ENCODE measurements at places on chromosomes 2 and 18.

DNA sequence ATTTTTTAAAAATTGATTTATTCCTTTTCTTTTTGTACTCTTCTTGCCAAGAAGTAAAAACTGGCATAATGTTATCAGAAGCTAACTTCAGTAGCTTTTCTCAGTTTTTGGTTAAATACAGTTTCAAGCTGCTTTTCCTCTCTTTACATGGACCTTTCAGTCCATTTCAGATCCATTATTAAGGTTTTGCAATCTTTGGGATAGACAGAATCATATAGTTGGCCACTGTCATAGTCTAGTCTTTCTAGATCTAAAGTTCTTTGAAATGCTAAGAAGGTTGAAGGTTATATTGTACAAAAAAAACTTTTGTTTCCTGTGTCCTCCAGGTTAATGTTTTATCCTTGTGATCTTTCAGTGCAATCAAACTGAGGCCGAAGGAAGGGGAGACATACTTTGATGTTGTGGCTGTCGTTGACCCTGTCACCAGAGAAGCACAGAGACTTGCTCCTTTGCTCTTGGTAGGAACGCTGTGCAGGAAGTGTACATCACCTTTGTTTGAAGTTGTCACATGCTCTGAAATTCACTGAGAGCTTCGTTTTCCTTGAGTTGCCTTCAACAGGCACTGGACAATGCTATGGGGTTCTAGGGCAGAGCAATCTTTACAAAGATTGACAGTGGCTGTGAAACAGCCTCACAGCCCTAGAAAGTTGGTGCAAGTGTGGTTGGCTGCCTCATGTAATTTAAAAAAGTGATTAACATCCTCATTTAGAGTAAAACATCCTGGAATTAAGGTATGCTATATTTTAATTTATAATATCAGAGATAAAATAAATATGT lies 79.1 kb downstream of the UGGT1 start:
- no peak for DNase-seq

DNA sequence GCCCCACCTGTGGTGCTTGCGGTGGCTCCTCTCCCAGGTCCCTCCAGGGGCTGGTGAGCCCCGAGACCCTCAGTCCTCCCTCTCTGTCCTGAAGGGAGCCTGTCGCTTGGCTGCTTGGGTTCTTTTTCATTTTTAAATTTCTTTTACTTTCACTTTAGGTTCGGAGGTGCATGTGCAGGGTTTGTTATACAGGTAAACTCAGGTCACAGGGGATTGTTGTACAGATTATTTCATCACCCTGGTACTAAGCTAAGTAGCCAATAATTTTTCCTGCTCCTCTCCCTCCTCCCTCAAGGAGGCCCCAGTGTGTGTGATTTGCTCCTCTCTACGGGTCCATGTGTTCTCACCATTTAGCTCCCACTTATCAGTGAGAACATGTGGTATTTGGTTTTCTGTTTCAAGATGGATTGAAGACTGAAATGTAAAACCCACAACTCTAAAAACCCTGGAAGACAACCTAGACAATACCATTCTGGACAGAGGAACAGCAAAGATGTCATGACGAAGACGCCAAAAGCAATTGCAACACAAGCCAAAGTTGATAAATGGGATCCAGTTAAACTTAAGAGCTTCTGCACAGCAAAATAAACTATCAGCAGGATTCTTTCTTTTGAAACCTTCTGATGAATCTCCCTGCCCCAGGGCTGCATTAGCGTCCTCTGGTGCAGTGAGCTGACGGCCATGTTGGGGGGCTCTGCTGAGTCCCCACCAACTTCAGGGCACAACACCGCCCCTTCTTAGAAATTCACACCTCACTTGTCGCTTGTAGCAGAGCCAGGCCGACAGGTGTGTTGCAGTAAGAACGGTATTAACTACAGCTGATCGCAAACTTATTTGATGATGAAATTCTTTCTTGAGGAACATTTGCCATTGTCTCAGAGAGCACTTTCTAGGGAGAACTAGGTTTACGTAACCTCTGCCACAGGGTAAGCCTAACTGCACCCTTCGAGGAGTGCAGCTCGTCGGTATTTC lies 135.3 kb downstream of the ZNF236 start:
- no peak for DNase-seq

DNA sequence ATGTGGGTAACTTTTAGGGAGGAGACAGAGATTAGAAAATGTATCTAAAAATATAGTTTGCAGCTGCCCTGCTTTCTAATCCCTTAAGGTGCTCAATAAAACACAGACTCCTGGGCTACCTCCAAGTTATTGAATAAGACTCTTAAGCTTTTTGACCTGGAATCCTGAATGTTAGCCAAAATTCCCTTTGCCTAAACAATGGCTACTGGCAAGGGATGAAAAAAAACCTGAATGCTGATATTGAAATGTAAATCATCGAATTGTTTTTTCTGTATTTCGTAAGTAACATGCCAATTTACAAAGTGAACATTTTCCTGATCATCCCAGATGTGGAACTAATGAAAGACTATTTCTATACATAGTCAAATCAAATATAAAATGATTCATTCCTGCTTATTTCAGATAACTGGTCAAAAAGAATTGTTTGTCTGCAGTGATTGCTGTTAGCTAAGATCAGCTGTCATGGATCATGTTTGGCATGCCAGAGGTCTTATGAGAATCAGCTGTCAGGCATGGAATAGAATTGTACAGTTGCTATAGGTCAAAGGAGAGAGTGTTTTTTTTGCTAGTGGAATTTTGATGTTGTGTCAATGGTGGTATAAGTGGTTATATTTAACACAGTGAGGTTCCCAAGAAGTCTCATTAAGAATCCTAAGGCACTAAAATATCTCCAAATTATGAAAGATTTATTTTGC lies 363.6 kb upstream of the CWC22 start:
- no peak for DNase-seq

GRCh38 chr2:40668425-40668824 lies 216.5 kb upstream of the SLC8A1 start:
- peak; percentile 28 for DNase-seq

GRCh38 chr2:233011268-233011650 lies 1.8 kb downstream of the NGEF start:
- no peak for DNase-seq

DNA sequence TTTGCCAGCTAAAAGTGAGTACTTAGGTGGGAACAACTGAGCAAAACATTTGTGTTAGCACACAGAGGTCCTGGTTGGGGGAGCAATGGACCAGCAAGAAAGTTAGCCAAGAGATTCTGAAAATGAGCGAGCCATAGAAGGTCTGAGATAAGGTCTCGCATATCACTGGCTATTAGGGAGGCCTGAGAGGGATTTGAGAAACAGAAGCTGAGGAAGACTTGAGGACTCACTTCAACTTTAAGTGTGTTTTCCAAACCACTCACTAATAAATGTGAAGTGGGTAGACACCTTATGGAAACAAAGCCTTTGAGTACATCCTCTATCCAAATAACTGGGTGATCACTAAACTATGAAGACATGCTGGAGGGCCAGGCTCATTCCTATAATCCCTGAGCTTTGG lies 958.5 kb downstream of the DPP10 start:
- no peak for DNase-seq

DNA sequence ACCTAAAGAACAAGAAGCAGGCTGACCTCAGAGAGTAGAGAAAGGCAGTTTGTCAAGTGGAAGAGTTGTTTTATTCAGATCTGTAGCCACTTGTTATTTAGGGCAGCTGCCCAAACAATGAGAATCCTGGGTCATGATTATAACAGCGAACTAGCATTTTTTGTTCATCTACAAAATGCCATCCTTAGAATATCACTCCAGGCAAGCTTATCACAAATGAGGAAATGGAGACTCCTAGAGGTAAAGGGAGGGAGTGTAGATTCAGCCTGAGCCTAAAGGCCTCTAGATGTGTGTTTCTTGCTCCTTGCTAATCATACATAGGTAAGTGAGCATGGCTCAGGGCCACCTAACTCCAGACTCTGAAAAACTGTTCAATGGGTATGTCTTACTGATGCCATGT lies 126.1 kb downstream of the HNMT start:
- peak; percentile 79 for DNase-seq
